Stimulated activated CD8-positive, alpha-beta memory T cell treated with anti-CD3 and anti-CD28 coated beads, Interleukin-7, amount 100 ng/mL, for 1 hour (primary cell): ENCODE measurements at places on chromosomes 11 and 22.

DNA sequence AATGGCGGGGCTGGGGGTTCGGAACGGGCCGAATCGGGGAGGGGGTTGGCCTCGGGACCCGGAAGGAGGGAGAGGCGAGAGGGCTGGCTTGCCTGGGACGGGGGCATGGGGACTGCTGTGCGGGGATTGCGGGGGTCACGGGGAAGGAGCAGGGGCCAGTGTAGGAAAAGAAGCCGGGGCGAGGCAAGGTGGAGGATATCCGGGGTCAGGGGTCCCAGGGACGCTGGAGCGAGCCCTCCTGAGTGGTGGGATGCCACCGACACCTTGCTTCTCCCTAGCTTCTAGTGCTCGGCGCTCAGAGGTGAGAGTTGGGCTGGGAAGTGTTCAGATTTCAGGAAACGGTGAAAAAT lies 426 bp upstream of the GDPD5 start:
- DNase-seq: no peak

DNA sequence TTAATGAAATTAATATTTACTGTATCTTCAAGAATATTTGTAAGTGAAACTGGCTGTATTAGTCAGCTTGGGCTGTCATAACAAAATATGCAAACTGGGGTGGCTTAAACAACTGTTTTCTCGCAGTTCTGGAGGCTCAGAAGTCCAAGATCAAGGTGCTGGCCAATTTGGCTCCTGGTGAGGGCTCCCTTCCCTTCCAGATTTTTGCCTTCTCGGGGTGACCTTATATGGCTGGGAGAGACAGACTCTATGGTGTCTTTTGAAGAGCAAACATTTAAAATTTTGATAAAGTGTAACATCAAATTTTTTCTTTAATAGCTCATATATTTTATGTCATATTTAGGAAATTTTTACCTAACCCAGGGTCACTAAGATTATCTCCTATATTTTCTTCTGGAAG lies 30.2 kb downstream of the CSTPP1 start:
- no peak for DNase-seq

DNA sequence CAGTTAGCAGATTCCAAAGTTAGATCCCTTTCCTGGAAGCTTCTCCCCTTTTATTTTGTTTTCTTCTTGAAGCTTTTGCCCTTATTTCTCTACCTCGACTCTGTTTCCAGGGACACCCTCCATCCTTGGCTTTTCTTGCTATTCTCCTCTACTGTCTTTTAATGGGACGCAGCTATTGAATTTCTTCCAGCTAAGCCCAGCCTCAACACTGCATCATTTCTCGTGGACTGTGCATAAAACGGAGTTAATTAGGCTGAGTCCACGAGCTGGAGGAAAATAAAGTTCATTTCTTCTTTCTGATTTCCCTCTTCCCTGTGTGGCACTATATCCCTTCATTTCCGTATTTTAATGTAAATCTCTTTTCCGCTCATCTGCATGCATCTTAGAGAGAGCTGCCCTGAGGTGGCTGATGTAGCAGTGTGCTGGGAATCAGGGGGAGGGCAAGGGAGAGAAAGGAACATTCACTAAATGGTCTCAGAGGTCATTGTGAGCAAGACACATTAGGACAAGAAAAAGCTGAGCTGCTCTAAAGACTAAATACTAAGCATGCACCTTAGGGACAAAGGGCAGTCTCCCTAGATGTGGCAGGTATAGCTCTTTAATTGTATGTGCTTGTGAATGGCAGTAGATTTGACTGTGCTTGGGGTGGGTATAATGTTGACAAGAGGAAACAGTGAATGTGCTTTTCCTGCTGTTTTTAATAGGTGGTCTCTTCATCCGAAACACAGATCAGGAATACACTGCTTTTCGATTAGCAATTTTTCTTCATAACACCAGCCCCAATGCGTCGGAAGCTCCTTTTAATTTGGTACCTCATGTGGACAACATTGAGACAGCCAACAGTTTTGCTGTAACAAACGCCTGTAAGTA lies 1.9 kb downstream of the GRIA4 start:
- DNase-seq: no peak

- no peak for DNase-seq
Observed at GRCh38 chr11:94958121-94958696, 15.1 kb downstream of the CWC15 start.

DNA sequence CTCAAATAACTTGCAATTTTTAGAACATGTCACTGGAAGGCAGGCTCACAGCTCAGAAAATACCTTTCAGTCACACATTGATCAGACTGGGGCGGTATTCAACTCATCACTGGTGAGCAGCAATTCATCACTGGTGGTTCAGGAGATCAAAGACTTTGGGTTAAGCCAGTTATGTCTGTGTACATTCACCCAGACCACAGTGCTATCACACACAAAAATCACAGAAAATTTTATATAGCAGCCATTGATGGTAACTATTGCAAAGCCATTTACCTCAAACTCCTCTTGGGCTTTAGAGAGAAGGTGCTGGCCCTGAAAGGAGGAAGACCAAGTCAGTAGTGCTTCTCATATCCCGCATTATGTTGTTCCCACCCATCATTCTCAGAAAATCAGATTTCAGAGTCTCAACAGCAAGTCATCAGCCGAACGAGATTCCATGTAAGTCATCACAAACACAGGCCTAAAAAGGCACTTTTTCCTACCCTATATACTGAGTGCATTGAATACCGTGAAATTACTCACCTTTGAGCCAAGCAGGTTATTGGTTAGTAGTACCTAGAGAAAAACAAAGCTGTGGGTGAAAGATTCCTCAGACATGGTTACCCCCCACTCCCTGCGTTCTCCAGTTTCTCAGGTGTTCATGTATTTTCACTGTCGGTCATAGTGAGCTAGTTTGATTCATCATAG lies 14.0 kb upstream of the WDR74 start:
- DNase-seq: no peak

- no peak for DNase-seq
Observed at GRCh38 chr11:57303280-57303989, 21.3 kb downstream of the TNKS1BP1 start.

- DNase-seq: no peak
Observed at GRCh38 chr11:133681901-133682300, 149.6 kb upstream of the OPCML start.

DNA sequence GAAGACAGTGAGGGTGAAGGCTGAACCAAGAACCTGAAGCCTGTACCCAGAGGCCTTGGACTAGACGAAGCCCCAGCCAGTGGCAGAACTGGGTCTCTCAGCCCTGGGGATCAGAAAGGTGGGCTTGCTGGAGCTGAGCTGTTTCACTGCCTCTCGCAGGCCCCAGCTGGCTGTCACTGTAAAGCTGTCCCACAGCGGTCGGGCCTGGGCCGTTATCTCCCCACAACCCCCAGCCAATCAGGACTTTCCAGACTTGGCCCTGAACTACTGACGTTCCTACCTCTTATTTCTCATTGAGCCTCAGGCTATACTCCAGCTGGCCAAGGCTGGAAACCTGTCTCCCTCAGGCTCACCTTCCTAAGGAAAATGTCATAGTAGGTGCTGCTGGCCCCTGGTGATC lies 4.1 kb downstream of the PPP1CA start:
- no peak for DNase-seq

DNA sequence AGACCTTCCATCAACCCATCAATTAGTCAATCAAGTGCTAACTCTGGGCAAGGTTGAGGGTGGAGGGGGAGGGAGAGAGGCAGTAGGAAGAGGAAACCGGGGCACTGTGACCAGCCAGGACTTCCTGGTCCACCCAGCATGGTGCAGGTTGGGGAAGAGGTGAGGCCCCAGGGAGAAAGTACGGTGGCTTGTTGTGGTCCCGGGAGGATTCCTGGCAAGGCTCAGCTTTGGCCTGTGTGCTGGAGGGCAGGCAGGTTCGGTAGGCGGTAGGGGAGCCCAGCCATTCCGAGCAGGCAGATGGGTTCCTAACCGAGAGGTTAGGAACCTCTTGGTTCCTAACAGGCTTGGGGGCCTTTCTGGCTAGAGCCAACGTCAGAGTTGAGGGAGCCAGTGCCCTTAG lies 10.8 kb downstream of the ST14 start:
- DNase-seq: no peak

DNA sequence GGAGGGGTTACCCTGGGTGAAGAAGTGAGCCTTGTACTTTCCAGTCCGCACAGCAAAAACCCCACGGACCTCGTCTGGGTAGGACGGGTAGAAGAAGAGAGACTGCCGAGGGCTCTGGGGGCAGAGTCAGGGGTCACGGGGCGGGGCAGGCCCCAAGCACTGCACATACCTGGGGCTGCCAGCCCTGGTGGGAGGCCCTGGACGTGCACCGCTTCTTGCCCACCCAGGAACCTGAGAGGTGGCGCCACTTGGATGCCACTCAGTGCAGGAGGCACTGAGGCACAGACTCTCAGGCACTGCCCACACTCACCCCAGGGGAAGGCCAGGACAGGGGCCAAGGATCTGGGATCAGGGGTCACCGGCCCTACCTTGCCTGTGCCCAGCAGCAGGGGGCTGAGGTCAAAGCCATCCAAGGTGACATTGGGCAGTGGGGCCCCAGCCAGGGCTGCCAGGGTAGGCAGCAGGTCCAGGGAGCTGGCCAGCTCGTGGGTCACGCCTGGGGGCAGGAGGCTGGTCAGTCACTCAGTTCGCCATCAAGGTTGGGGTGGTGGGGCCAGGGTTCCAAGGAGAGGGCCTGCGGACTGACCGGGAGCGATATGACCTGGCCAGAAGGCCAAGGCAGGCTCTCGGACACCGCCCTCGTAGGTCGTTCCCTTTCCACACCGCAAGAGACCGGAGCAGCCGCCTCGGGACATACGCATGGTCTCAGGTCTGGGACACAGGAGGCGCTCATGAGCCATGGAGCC lies 2.2 kb downstream of the ARSA start:
- no peak for DNase-seq

- no peak for DNase-seq
Observed at GRCh38 chr22:23837911-23838680, 710 bp downstream of the DERL3 start.

DNA sequence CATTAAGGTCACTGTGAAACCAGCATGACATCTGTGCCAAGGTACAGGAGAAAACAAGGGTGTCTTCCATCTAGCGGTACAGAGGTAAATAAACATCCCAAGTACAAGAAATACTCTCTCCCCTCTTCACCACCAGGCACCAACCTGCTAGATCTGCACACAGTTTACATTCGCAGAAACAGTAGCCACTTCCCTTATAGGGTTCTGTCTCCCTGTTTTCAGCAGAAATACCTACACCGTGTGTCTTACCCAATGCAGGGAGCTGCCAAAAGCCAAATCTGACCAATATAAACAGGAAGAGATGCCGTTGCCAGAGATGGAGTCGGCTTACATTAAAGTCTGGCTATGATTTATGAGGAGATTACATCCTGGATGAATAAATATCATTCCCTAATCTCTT lies 1.2 kb downstream of the SCN4B start:
- no peak for DNase-seq

GRCh38 chr11:45494738-45495137 lies 170.7 kb downstream of the CHST1 start:
- DNase-seq: no peak

DNA sequence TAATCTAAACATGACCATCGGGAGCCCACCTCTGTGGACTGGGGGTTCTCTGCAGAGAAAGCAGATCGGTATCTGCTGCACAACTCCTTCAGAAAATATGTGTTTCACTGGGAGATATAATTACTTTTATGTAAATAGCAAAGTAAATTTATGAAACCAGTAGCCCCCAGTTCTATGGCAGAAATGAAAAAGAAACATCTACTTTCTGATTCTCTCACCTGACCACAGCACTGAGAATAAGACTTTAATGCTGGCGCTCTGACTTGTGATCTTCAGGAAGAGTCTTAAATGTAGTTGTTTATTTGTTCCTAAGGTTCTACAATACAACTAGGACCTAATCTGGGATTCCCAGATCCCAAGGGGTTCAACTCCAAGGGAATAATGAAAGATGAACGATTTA lies 518.0 kb downstream of the DLG2 start:
- no peak for DNase-seq

GRCh38 chr22:34303656-34304055 lies 383.4 kb upstream of the LARGE1 start:
- no peak for DNase-seq

GRCh38 chr11:95522874-95523273 lies 266.7 kb downstream of the FAM76B start:
- DNase-seq: no peak

GRCh38 chr11:16933756-16934603 lies 80.2 kb downstream of the PLEKHA7 start:
- DNase-seq: no peak

DNA sequence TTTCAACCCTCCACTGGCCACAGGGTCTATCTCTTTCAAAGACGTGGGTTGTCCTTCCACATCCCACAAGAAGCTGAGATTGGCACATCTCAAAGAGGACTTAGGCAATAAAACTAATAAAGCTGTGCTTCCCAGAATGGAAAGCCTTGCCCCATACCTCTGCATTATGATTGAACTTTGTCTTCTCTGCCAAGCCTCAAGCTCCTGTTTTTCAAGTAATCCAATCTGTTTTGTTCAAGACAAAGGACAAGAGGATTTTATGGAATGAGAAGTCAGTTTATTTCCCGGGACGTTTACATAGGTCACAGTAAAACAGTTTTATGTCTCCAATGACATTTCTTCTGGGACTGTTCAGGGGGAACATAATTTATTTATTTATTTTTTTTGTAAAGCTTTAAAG lies 108.4 kb downstream of the GALNT18 start:
- DNase-seq: no peak

- no peak for DNase-seq
Observed at GRCh38 chr11:32434356-32435151, 785 bp downstream of the WT1 start.

DNA sequence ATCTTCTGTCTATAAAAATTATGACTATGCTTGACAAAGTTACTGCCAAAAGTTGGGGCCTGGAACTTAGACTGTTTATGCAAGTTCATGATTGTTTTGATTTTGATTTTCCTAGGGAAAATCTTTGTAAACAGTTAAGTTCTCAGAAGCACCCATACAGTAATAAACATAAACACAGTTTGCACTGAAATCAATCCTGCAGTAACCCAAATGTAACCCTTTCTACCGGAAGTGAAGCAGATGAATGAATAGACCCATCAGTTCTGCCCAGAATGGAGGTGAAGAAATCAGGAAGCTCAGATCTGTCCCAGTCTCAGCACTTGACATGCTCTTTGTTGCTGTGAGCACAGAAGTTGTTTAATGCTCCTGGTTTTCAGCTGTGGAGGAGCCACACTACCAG lies 24.6 kb upstream of the C11orf96 start:
- no peak for DNase-seq

GRCh38 chr11:75272821-75273301 lies 32.3 kb downstream of the TPBGL start:
- DNase-seq: no peak
